ENCODE measurements at places on chromosomes 11 and 22.
A peak's percentile ranks its signal among the peaks of the same experiment; 100 is the strongest.

- DNase-seq: peak; percentile 49
Measured at GRCh38 chr11:124923296-124923695, 4.2 kb downstream of the HEPN1 start.

DNA sequence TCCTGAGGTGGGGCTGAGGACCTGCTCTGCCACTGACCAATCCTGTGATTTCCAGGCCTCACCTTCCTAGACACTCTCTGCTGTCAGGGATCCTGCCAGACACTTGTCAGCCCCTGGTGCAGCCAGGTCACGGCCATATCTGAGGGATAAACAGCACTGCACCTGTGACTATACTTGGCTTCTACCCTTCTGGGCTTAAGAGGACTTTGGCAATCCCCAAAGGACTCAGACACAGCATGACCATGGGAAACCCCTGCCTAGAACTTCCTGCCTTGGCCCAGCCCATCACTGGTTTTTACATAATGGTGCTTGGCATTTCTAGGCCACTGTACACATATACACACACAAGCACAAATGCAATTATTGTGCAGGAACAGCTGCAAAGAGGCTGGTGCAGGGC is 11.6 kb upstream of the OLFML1 start:
- peak; percentile 5 for DNase-seq

DNA sequence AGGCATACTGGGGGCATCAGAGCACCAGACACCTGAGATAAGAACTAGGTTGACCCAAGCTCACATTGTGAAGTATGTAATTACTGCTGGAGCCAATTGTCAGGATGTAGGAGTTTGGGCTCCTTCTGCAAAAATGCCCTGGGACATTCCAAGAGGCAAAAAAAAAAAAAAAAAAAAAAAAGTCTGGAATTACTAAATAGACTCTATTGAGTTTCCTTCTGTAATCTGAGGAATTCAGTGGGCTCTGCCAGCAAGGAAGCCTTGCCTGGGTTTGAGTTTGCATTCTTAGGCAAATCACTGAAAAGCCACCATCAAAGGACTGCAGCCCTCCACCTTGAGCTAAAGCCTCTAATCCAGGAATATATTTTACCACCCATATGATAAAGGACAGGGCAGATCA is 8.0 kb upstream of the CAVIN3 start:
- DNase-seq: no peak

- no peak for DNase-seq
Measured at GRCh38 chr22:25627271-25627852, 62.9 kb downstream of the GRK3 start.

DNA sequence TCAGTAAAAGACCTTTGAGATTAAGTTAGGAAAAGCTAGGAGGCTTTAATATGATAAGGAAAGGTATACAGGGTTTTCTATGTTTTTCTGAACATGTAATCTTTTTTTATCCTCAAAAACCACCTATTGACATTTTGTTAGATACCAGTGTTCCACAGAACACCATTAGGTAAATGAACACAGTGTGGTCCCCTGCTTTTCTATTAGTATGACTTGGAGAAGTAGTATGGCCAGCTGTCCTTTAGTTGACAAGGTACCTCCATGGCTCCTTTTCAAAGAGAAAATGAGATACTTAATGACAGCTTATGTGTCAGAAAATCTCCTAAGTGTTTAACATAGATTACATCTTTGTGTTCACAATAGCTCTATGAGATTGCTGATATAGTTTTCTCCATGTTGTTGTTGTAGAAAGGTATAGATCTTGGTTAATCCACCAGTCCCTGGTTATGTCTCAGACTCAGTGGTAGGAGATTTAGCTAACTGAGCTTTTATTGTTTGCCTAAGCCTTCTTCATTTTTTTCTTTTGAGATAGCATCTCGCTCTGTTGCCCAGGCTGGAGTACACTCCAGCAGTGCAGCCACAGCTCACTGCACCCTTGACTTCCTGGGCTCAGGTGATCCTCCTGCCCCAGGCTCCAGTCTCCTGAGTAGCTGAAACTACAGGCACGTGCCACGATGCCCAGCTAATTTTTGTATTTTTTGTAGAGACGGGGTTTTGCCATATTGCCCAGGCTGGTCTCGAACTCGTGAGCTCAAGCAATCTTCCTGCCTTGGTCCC is 46.0 kb downstream of the STIM1 start:
- no peak for DNase-seq

GRCh38 chr11:9972989-9973388 is 309.1 kb downstream of the SWAP70 start:
- peak; percentile 54 for DNase-seq

DNA sequence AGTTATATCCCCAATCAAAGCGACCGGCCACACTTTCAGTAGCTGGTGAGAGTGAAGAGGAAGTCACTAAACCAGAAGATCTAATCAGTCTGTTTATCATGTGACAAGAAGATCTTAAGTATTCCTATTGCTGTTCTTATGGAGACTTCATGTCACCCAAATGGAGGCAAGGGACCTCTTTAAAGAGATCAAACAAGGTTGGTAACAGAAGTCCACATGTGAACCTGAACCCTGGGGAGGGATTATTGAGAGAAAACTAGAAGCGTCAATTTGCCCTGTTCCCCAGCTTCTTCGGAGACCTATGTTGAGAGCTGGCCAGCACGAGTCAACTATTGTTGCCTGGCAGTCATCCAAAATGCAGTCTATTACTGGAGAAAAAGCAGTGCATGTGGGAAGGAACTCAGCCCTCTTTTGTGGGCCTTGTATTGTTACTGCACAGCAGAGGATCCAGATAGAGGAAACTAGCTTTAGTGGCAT is 76.9 kb upstream of the CTSC start:
- peak; percentile 17 for DNase-seq

- no peak for DNase-seq
Measured at GRCh38 chr11:65489706-65490320, 9.0 kb upstream of the MALAT1 start.

- DNase-seq: no peak
Measured at GRCh38 chr11:127044535-127044934, 44.0 kb upstream of the KIRREL3 start.

- DNase-seq: no peak
Measured at GRCh38 chr11:83871054-83871453, 584.9 kb upstream of the CCDC90B start.

DNA sequence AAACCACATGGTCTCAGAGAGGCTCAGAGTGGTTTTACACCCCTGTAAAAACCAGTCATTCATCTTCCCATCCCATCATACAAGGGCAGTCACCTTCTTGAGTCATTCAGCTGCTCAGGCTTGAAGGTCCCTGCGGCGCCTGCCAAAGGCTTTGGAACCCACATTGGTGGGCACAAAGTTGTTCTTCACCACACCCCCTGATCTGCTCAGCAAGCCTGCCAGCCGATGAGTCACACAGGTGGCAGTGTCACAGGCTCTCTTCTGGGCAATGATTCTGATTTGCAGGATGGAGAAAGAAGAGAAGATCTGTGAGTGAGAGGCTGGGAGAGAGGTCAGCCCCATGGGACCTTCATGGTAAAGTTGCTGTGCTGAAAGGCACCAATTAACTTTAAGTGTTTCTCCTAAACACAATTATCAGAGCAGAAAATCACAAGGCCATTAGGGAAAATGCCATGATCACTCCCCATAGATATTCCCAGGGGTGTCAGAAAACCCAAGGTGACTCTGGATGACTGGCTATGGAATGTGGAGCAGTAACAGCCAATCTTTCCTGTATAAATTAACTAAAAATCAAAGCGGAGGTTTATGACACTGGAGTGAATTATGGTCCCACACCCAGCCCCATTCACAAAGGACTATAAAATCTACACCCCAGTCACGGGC is 4.4 kb downstream of the CALCA start:
- DNase-seq: no peak

DNA sequence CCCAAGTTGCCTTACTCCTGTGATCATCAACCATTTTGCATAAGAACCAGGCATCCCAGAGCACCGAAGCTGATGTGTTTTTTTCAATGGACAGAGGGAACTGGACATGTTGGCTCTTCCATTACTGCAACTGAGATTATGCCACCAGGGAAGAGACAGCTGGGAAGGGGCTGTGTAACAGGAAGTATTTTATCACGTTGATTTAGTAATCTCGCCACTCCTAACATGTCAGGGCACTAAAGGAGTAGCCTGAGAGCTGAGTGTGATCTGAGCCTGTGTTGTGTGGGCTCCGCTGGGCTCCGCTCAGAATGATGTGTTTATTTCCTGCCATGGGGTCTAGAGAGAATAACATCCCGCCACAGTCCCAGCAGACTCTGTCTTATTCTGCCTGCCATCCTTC is 165.4 kb downstream of the GRIK4 start:
- no peak for DNase-seq

DNA sequence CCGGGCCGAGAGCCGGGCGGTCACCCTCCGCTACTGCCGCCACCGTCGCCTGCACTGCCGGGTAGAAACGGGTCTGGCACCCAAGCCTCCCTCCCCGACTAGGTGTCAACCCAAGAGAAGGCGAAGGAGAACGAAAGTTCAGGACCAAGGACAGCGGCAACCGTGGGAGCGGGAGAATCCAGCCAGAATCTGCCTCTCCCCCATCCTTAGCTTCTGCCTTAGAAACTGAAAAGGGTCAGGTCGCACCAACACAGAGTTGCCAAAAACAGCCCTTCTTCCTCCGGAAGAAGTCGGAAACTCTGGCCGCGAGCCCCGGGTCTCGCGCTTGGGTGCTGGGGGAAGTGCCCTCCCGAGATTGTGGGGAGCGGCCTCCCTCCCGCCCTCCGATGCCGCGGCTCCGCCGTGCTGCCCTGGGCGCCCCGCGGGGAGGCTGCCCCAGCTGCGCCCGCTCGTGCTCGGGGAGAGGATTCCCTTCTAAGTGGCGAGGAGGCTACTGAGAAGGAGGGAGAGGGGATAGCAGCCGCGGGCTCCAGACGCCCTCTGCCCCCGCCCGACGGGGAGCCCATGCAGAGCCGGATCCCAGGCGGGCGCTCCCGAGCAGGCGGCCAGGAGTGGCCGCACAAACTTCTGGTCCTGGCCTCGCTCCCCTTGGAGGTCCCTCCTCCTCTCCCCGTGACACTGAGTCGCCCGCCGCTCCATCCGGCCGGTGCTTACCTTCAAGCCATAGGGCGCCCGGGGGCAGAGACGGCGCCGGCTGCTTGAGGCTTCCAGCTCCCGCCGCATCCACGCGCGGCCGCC is 637 bp downstream of the DRD2 start:
- peak; percentile 76 for DNase-seq

DNA sequence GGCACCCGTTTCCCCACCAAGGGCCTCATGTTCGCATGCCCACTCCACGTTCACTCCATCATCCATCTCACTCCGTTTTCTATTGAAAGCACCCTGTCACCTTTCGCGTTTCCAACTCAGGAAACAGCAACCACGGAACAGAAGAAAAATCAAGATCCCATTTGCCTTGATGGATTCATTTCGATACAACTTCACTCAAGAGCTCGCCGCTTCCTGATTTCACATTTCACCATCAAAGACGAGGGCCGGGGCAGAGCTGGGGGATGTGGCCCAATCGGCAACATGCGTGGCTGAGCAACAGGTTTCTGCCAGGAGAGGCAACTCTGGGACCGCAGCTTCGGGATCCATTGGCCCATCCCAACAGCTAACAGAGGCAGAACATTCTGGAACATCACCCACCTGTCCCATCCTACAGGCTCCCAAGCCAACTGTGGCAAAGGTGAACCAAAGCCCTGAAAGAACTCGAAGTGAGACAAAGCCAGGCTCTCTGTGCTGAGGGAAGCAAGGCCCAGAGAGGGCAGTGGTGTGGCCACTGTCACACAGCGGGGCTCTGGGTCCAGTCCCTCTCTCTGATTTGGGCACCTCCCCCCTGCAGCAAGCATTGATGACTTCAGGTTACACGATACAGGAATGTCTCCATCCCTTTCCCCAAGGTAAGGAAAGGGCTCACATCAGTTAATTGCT is 36.2 kb upstream of the CD5 start:
- DNase-seq: peak; percentile 88

DNA sequence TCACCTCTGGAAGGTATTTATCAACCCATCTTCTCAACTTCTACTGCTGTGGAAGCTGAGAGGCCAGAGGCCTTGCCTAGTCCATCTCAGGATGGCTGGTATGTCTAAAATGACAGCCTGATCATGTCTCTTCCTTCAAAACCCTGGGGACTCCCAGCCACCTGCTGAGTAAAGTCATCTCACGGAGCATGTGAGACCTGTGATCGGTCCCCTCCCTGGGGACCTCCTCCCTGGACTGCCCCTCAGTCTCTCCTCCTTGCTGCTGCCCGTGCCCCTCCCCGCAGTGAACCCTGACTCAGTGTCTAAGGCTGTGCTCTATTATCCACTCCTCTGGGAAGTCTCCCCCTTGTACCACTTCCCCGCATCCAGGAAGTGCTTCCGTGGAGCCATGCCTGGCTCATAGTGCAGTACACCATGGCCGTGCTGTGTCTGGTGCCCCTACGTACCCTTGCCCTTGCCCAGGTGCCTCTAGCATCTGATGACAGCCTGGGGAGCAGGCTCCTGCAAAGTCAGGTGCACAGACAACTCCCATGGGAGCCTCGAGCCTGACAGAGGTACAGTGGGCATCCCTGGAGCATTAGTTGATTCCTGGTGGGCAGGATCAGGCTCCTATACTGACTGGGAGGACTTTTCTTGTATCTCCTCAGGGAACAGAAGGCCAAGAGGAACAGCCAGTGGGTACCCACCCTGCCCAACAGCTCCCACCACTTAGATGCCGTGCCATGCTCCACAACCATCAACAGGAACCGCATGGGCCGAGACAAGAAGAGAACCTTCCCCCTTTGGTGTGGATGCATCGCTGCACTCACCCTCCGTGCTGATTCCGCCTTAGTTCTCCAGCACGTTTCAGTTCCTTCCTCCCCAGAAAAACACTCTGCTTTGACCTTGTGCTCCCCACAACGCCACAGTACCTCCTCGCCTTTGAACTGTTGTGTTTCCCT is 13.8 kb downstream of the SMARCB1 start:
- no peak for DNase-seq

- no peak for DNase-seq
Measured at GRCh38 chr22:49522582-49523373, 304.9 kb downstream of the BRD1 start.

GRCh38 chr11:86047275-86047991 is 21.5 kb downstream of the PICALM start:
- peak; percentile 69 for DNase-seq

GRCh38 chr22:41946629-41947423 is at the start of gene CENPM:
CENPM (minus strand) TSS chr22:41947152; CDS start chr22:41947076, 76 bp downstream.
- peak; percentile 97 for DNase-seq

DNA sequence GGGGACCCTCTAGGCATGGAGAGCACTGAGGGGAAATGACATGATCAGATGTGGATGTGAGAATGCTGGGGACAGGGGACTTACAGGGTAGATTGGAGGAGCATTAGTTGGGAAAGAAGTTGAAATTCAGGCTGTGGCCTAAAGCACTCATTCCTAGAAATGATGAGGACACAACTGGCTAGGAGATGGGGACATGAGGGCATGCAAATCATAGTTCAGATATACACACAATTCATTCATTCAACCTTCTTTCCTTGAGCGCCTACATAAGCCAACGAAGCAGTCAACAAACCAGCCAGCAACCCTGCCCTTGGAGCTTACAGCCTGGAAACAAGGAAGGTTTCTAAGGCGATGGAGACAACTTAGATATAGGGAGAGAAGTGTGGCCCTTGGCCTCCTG is 14.2 kb downstream of the CSF2RB start:
- no peak for DNase-seq

- no peak for DNase-seq
Measured at GRCh38 chr11:3167143-3168119, 2.3 kb upstream of the OSBPL5 start.
